Ovary (tissue), 10 donors: ENCODE measurements at places on chromosomes 5 and 9.

GRCh38 chr5:138711811-138712210, 41.4 kb upstream of the CTNNA1 start:
- no peaks in the 10 kb centered on the region for H3K4me1 ChIP-seq
- H3K27me3 ChIP-seq = no peaks in the 10 kb centered on the region
- DNase-seq = no peak

- no peak for DNase-seq
- no peak overlapping the region for H3K27ac ChIP-seq
- no peak overlapping the region for H3K4me3 ChIP-seq
- peaks cover 11% of the 10 kb centered on the region for H3K4me1 ChIP-seq
- no peaks in the 10 kb centered on the region for H3K27me3 ChIP-seq
Observed at GRCh38 chr9:133981589-133981957, 10.6 kb downstream of the VAV2 start.

GRCh38 chr9:115058684-115059315, 59.2 kb downstream of the TNC start:
- no peaks in the 10 kb centered on the region for H3K4me1 ChIP-seq
- H3K27ac ChIP-seq = no peak overlapping the region
- DNase-seq = no peak

- no peaks in the 10 kb centered on the region for H3K36me3 ChIP-seq
- H3K27me3 ChIP-seq = no peaks in the 10 kb centered on the region
- DNase-seq = no peak
- H3K27ac ChIP-seq = no peak overlapping the region
- H3K4me1 ChIP-seq = peaks cover 4% of the 10 kb centered on the region
- no peak overlapping the region for H3K4me3 ChIP-seq
Observed at GRCh38 chr5:1673042-1673677, 126.5 kb downstream of the MRPL36 start.

DNA sequence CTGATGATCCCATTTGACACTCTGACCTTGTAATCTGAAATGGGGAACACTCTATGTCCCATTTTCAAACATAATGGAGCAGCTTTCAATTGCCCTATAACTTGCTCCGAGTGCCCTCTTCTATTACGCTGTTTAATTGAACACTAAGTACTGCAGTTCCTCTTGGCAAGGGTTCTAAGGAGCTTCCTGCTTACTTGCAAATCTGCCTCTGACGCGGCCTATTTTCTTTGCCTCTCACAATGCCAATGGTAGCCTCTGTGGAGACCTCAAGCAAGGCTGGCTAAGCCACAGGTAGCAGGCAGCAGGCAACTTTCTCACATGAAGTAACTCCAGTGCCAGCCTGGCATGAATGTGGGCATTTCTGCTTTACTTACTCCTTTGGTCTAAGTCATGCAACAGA, 443.4 kb upstream of the TRPC7 start:
- no peaks in the 10 kb centered on the region for H3K36me3 ChIP-seq
- H3K4me3 ChIP-seq = no peak overlapping the region
- no peaks in the 10 kb centered on the region for H3K4me1 ChIP-seq
- no peak for DNase-seq

GRCh38 chr5:41334221-41334620, 120.9 kb upstream of the C6 start:
- peaks cover 4% of the 10 kb centered on the region for H3K4me1 ChIP-seq
- H3K27ac ChIP-seq = no peak overlapping the region
- no peaks in the 10 kb centered on the region for H3K27me3 ChIP-seq
- no peaks in the 10 kb centered on the region for H3K36me3 ChIP-seq
- H3K4me3 ChIP-seq = no peak overlapping the region
- DNase-seq = no peak

DNA sequence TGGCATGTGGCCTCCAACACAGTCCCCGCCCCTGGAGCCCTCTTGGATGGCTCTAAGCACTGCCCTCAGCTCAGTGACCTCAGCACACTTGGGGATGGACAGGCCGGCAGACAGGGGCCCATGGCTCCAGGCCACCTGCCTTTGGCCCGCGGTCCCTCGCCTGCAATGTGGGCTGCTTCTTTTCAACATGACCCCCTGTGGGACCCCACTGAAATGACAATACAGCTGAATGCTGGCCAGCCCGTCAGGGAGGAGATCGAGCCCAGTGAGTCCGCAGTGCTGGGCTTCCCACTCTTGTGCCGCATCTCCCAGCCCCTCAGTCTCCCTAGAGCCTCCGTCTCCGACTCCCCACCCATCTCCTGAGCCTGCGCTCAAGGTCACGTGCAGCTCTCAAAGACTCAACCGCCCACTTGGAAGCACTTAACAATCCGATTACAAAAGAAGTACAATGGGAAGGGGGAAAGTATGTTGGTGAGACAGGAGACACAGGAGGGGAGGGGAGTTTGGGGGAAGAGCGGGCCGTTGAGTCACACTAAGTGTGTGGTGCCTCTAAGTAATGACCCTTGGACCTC, 238.9 kb downstream of the HSPA4 start:
- no peak for DNase-seq
- H3K36me3 ChIP-seq = no peaks in the 10 kb centered on the region
- no peaks in the 10 kb centered on the region for H3K27me3 ChIP-seq
- no peaks in the 10 kb centered on the region for H3K4me1 ChIP-seq

DNA sequence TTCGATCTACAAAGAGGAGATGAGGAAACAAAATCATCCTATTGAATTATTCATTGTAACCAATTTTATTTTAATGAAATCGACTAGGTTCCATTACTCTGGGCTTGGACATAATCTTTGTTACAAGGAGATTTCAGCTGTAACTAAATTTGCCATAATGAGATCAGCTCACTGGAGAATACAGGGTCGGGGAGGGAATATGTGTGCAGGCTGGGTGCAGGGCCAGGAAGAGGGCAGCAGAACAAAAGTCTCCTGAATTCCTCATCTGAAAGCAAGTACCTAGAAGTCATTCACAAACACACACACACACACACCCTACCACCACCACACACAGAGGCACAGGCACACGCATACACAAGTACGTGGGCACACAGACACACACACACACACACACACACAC, 151.2 kb downstream of the PAPPA start:
- H3K4me1 ChIP-seq = peaks cover 6% of the 10 kb centered on the region
- H3K27ac ChIP-seq = no peak overlapping the region
- no peak overlapping the region for H3K4me3 ChIP-seq
- H3K36me3 ChIP-seq = no peaks in the 10 kb centered on the region

DNA sequence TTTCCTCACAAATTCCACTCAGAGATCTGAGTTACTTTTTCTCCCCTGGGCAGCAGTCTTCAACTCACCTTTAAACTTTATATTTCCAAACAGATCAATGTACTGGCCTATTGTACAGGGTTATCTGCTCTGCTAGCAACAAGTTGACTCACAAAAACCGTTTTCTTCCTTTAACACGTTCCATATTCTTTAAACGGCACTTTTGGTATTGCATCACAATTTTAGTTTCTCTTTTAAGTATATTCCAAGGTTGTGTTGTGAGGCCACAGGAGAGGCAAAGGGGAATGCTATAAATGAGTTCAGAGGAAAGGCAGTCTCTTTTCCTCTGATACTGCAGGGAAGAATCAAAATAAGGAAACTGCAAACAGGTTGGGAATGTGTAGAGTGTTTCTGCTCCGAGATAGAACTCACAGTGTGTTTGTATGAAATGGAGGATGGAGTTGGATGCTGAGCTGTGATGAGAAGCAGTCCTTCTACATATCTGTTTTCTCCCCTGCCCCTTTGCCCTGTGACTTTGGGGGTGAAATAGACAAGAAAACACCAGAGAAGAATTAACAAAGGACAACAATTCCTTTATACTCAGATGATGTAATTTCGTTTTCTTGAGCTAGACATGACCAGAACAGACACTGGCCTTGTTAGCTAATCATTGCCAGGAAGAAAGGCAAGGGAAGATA, 9.9 kb upstream of the ALDOB start:
- no peak overlapping the region for H3K27ac ChIP-seq
- H3K36me3 ChIP-seq = no peaks in the 10 kb centered on the region
- no peaks in the 10 kb centered on the region for H3K27me3 ChIP-seq
- DNase-seq = no peak
- no peak overlapping the region for H3K4me3 ChIP-seq
- H3K4me1 ChIP-seq = no peaks in the 10 kb centered on the region

GRCh38 chr9:134007150-134007549, 15.0 kb upstream of the VAV2 start:
- no peaks in the 10 kb centered on the region for H3K36me3 ChIP-seq
- no peaks in the 10 kb centered on the region for H3K27me3 ChIP-seq
- DNase-seq = no peak

DNA sequence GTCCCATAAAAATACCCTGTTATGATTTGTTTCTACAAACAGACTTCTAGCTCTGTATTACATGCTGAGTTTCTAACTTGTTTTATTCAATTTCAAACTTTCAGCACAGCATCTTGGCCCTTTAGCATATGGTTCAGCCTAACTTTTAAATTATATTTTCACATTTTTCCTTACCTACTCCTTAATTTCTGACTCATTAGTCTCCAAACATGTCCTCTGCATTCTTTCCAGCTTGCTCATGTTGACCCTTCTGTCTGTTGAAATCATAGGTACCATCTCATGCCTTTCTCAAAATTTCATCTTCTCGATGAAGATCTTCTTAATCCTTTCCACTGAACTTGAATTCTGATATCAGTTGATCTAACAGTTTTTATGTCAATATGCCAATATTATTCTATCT, 200.9 kb upstream of the RIOK2 start:
- H3K4me3 ChIP-seq = no peak overlapping the region
- H3K27me3 ChIP-seq = no peaks in the 10 kb centered on the region
- no peaks in the 10 kb centered on the region for H3K4me1 ChIP-seq

- no peak for DNase-seq
- no peak overlapping the region for H3K27ac ChIP-seq
- no peaks in the 10 kb centered on the region for H3K4me1 ChIP-seq
- H3K36me3 ChIP-seq = no peaks in the 10 kb centered on the region
- H3K27me3 ChIP-seq = no peaks in the 10 kb centered on the region
Observed at GRCh38 chr9:9133526-9133925, 1333.9 kb upstream of the DMAC1 start.

DNA sequence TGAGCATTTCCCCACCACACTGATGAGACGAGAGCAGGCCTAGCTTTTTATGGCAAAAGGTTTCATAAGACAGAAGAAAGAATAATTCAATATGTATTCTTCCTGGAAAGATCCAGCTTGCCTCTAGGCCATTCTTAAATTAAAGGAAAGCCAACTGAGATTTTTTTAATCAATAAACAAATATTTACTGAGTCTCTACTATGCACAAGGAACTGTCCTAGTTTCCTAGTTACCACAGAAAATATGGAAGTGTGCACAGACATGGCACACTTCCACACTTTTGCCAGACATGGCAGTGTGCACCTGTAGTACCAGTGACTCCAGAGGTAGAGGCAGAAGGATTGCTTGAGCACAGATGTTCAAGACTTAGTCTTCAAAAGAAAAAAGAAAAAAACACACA, 281.0 kb downstream of the CETN3 start:
- no peaks in the 10 kb centered on the region for H3K36me3 ChIP-seq
- DNase-seq = no peak
- no peak overlapping the region for H3K27ac ChIP-seq
- no peaks in the 10 kb centered on the region for H3K4me1 ChIP-seq
- no peaks in the 10 kb centered on the region for H3K27me3 ChIP-seq

DNA sequence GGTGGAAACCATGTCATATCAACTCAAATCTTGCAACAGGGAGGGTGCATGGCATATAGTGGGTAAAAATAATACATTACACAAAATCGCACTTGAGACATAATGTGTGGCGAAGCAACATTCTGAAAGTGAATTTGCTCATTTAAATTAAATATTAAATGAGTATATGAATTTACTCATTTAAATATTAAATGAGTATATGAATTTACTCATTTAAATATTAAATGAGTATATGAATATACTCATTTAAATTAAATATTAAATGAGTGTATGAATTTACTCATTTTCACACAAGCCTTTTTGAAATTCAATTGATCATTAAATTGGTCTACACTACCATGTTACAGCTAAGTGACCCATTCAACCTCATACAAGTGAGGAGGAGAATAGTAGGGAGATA, 10.5 kb downstream of the MAST4 start:
- H3K4me1 ChIP-seq = peaks cover 5% of the 10 kb centered on the region
- no peaks in the 10 kb centered on the region for H3K27me3 ChIP-seq
- H3K27ac ChIP-seq = no peak overlapping the region
- H3K4me3 ChIP-seq = no peak overlapping the region

DNA sequence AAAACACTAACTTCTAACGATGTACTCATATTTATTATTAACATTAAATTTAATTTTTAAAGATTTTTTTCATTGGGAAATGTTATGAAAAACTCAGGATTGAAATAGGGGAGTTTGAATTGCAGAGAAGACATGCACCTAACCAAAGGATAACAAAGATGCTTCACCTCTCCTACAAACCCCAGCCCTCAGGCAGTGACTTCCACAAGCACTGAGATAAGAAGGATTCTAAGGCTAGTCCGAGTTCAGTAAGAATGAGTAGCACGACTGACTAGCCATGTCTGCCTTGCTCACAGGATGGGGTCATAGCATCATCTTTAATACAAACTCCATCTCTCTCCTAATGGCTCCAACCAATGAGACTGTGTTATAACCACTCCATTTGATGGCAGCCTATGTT, 7.1 kb upstream of the OR5C1 start:
- no peaks in the 10 kb centered on the region for H3K4me1 ChIP-seq
- no peaks in the 10 kb centered on the region for H3K27me3 ChIP-seq
- DNase-seq = no peak
- no peaks in the 10 kb centered on the region for H3K36me3 ChIP-seq
- no peak overlapping the region for H3K27ac ChIP-seq

- peak; percentile 84 for DNase-seq
- H3K36me3 ChIP-seq = no peaks in the 10 kb centered on the region
- H3K4me1 ChIP-seq = peaks cover 3% of the 10 kb centered on the region
- H3K27me3 ChIP-seq = no peaks in the 10 kb centered on the region
Observed at GRCh38 chr5:37900692-37901091, 60.9 kb upstream of the GDNF start.

DNA sequence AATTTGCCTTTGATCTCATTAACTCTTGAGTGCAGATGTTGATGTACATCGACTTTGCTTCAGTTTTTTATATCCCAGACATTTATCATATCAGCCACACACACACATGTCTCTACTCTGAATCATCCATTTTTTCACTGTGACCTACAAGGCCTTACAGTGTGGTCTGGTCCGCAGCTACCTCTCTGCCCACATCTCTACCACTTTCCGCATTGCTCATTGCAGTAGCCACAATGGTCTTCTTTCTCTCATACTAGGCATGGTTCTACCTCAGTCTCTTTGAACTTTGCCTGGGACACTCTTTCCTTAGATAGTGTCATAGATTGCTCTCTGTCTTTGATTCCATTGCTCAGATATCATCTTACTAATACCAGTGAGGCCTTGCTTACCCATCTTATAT, 87.9 kb upstream of the FSD1L start:
- no peaks in the 10 kb centered on the region for H3K4me1 ChIP-seq
- no peak for DNase-seq
- H3K36me3 ChIP-seq = no peaks in the 10 kb centered on the region
- H3K4me3 ChIP-seq = no peak overlapping the region
- H3K27ac ChIP-seq = no peak overlapping the region

- H3K27me3 ChIP-seq = no peaks in the 10 kb centered on the region
- H3K4me3 ChIP-seq = no peak overlapping the region
- no peak overlapping the region for H3K27ac ChIP-seq
Observed at GRCh38 chr5:148179234-148179824, 11.0 kb downstream of the SPINK14 start.
